ENCODE measurements at places on chromosomes 11 and 22. TPM values are rescaled to one million over a fixed set of nuclear protein-coding genes. Genes with fewer than 3 reads are reported as not detected.
A peak's percentile ranks its signal among the peaks of the same experiment; 100 is the strongest.

DNA sequence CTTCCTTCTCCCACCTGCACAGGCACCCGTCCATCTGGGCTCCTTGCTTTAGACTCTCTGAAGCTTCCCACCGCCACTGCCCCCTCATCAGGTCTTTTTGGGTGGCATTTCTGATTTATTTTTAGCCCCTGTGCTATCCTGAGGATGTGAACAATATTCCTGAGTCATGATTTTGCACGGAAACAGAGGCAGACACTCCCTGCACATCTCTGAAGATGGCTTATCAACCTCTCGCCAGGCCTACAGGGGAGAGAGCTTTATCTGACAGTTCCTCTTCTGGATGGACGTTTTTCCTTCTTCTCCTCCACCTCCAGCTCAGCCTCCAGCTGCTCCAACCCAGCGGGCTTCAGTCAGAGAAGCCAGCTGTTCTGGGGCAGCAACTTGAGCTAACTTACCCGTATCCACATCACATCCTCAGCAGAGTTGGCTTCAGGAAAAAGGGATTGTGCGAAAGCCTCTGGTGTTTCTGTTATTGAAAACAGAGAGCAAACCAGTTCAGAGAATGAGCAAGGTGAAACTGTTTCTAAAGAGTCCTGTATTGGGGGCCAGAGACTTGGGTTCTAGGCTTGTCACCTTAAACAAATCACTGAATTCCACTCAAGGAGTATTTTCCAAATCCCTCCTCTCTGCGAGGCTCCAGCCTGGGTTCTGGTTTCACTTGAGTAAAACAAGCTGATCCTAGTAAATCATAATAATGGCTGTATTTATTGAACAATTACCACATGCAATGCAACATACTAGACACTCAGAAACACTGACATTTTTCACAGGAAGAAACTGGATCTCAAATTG is 33.1 kb upstream of the ETS1 start:
- H3K4me3 ChIP-seq: no peak overlapping the region
- no peak overlapping the region for H3K27ac ChIP-seq

- H3K27me3 ChIP-seq: no peaks in the 10 kb centered on the region
- DNase-seq: no peak
- H3K27ac ChIP-seq: no peak overlapping the region
- H3K36me3 ChIP-seq: no peaks in the 10 kb centered on the region
- peaks cover 10% of the 10 kb centered on the region for H3K4me1 ChIP-seq
Measured at GRCh38 chr11:129747071-129747470, 68.6 kb upstream of the TMEM45B start.

GRCh38 chr11:65425105-65425970 is 2.7 kb downstream of the NEAT1 start:
- H3K4me3 ChIP-seq: peak overlapping the region; percentile 59
- H3K27ac ChIP-seq: peak overlapping the region; percentile 99

Gene AIP
- total RNA-seq: 61.5 TPM

Gene CXCR5
- 1.1 TPM for total RNA-seq

Measured in kidney (tissue), 22 donors.